Activated CD8-positive, alpha-beta memory T cell treated with anti-CD3 and anti-CD28 coated beads for 1 hour (primary cell): ENCODE measurements at places on chromosomes 5 and 9.

GRCh38 chr5:173507171-173507570 lies 109.3 kb downstream of the BOD1 start:
- no peak for DNase-seq

GRCh38 chr5:61609840-61610677 lies 278.0 kb downstream of the ZSWIM6 start:
- DNase-seq = no peak

DNA sequence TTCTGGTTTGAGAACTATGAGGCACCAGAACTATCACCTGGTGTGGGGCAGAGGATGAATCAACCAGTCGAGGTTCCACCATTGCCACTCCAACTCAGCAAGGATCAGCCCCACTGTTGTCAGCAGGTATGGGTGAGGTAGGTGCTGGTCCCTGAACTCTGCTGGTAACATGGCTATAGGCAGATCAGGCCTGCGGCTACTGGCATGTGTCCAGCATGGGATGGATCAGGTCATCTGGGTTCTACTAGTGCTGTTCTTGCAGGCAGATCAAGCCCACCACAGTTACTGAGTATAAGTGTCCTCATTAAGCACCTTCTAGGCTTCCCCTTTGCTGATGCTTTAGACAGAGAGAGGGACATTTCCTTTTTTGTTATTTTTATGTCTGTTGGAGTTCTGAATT lies 71.7 kb downstream of the GABRA6 start:
- no peak for DNase-seq

DNA sequence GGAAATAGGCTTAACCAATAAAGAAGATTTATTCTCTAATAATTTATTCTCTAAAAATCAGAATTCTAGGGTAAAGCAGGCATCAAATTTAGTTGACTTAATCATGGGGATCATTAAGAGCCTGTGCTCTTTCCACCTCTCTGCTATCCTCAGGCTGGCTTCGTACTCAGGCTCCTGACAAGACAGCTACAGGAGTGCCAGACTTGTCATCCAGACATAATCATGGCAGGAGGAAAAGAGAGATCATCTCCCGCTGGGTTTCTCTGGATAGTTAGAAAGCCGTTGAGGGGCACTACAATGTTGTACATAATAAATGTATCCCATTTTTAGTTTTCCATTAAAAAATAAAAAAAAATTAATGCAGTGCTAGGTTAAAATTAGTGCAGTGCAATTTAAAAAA lies 171.9 kb downstream of the SEC61B start:
- DNase-seq = no peak

- DNase-seq = no peak
These were observed 370.7 kb downstream of the ZSWIM6 start for GRCh38 chr5:61702784-61703183.

GRCh38 chr9:101605547-101605946 lies 10.8 kb upstream of the PPP3R2 start:
- DNase-seq = no peak

GRCh38 chr9:133141833-133142595 lies 21.0 kb upstream of the RALGDS start:
- DNase-seq = peak; percentile 62

DNA sequence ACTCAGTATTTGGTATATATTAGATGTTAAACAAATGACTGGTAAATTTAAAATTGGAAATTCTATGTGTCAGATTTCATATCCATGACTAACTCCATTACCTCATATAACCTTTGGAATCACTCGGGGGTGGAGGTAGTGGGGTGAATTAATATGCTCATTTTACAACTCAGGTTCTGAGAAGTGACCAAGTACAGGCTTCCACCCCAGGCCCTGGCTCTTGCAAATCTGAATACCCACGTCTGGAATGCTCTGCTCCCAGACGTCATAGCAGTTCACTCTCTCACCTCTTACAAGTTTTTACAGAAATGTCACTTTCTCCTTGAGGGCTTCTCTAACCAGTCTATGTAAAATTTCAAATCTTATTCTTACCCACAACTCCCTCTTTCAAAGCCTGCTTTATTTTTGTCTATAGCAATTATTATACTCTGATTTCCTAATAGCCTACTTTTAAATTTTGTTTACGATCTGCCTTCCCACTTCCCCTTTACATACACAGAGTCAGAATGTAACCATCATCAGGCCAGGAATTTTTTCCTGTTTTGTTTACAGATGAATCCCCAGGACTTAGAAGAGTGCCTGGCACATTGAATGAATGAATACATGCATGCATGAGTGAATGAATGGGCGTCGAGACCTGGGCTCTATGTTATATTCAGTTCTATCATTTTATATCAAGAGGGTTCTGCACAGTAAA lies 134.1 kb upstream of the IFNE start:
- no peak for DNase-seq

- no peak for DNase-seq
These were observed 6.0 kb downstream of the SHROOM1 start for GRCh38 chr5:132824426-132824825.

DNA sequence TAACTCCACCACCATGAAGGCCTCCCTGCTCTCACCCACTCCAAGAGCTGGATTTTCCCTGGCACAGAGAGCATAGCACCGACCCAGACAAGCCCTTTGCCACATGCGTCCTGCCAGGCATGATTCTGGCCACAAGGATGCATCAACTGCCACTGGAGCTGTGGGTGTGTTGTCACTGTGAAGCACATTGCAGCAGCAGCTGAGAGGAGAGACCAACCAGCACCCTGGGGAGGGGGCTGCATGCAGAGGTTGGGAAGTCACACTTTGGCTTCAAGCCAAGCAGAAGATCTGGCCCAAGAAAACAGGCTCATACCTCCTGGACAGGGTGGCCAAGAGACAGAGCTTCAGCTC lies 22.6 kb upstream of the PTGES start:
- no peak for DNase-seq

DNA sequence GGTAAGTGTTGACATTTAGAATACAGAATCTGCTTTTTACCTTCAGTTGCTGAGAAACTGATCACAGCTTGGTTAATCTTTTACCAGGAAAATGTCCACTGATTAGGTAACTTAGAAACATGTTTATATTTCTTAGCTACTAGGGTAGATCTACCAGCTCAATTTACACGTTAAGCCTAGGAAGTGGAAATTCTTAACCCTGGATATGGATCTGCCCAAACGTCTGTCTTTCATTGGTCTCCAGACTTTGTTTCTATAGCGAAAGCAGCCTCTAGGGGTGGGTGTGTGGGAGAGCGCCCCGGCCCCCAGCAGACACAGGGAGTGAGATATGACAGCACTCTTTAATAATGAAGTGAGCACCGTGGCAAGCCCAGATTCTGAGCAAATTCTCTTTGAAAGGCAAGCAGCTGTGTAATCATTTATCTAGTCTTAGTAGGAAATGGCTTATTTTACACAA lies 141.6 kb upstream of the ZNF608 start:
- no peak for DNase-seq

DNA sequence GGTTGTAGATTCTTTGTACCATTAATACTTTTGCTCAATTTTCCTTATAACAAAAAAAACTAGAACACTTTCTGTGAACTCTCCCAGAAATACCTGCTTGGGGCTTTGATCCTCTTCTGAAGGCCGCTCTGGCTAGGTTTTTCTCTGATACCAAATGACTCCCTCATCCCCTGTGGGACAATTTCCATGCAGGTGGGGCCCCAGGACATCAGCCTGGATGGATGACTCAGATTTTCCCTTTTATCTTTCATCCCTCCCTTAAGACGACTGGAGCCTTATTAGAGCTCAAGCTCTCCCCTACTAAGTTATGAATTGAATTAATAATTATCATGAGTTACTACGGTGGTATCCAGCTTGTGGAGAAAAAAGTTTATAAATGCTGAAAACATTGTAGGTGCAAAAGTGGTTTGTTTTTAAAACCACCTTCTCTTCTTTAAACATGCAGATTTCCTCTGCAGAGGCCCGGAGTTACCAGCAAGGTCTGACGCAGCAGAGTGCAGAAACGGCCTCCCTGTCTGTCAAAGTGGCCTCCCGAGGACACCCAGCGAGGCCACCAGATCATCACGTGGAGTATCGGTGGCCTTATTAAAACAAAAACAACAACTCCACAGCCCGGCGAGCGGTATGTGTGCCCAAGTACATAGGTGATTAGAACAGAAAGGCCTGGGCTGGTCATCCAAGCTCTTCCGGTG lies 50.8 kb upstream of the IRX4 start:
- no peak for DNase-seq

DNA sequence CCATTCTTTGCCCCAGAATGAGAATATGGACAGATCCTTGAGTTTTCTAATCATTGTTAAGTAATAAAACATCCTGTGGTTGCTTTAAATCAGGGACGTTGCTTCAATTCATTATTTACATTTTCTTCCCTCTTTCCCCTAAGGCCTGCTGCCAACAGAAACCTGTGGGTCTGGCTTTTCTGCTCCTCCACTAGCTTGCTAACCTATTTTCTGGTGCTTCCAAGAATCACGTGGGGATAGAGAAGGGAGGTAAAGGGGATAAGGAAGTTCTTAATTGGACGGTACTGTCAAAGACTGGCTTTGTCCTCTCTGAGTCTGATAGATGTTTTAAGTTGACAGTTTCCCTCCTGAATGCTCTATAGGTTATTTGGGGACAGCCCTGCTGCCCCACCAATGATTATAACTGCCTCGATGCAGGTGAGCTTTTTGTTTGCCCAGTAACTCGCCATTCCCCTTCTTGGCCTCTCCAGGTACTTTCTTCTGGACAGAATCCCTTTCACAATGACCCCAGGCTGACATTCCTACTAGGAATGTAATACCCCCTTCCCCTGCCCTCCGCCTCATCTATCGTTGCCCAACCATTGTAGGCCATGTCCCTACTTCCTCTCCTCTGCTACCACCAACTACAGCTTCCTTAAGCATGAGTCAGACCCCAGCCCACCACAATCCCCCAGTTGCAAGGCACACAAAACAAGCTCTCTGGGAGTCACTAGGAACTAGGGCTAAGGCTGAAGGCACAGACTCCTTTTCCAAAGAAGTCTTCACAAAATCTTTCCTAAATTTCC lies 19.9 kb upstream of the CPEB4 start:
- DNase-seq = no peak

- no peak for DNase-seq
These were observed 78.8 kb downstream of the SLC1A1 start for GRCh38 chr9:4569101-4569500.

- DNase-seq = no peak
These were observed 57.7 kb upstream of the NXNL2 start for GRCh38 chr9:88477300-88477751.

- no peak for DNase-seq
These were observed 24.3 kb upstream of the KCNIP1 start for GRCh38 chr5:170479484-170479883.

DNA sequence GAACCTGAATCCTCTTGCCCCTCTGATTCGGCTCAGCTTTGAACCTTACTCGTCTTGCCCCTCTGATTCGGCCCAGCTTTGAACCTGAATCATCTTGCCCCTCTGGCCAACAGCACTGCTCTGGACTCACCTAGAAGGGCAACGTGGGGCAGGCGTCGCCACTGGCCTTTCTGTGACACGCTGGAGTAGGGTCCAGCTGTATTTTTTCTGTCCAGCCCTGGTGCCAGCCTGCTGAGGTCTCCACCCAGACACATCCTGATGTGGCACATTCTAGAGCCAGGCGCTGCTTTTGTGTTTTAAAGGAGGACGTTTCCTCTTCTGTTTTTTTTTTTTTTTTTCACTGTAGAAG lies 15.2 kb upstream of the CPEB4 start:
- DNase-seq = no peak

- DNase-seq = no peak
These were observed 1.1 kb downstream of the NPM1 start for GRCh38 chr5:171388816-171389168.

DNA sequence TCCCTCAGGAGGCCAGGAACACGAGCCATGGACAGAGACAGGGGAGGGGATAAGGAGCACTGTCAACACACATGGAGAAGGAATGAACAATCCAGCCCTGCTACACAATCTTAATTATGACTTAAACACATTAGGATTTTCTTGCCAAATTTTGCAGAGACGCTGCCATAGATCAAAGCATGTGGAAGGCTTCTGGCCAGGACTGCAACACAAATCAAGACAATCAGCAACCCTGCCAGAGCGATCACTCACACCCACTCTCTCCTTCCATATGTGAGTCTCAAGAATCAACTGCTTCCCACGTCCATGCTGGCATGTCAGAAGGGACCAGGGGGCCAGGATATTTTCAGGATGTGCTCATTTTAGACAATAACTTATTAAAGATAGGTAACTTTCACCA lies 85.6 kb downstream of the ROR2 start:
- DNase-seq = no peak

- DNase-seq = no peak
These were observed 41.6 kb upstream of the MROH2B start for GRCh38 chr5:41112486-41113455.
